ENCODE measurements at places on chromosomes 4 and X.

DNA sequence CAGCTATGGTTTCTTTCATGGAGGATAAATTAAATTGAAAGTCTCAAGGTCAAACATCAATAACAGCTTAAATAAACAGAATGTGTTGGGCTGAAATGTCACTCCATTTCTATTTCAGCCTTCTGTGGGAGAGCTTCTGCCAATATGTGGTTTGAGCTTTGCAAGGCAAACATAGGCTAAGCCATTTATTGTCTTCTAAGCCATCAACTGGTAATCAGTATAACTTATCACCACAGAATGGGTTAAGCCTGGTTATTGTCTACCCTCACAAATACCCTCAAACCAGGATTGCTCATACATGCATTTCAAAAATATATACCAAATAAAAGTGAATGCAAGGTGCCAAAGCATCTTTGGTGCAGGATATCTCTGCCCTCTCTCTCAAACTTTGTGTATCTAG, 52.7 kb downstream of the GABRB1 start:
- no peak for DNase-seq

DNA sequence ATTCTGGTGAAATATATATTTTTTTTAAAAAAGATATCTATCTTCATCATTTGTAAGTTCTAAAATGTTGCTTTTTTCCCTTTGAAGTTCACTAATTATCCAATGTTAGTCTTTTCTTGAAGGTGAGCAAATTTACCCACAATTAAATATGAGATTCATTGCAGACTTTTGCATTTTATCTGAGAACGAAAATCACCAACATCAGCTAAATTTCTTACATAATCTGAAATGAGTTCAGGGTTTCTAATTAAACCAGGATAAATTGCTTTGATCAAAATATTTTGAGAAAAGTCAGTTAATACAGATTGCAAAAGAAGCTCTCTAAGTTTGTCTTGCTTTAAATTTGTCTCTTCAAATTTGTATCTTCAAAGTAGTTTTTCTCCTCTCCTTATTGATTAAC, 486.4 kb upstream of the FSTL5 start:
- DNase-seq, result no peak

- DNase-seq, result no peak
These were observed 167.2 kb downstream of the CEP135 start for GRCh38 chr4:56115898-56116297.

DNA sequence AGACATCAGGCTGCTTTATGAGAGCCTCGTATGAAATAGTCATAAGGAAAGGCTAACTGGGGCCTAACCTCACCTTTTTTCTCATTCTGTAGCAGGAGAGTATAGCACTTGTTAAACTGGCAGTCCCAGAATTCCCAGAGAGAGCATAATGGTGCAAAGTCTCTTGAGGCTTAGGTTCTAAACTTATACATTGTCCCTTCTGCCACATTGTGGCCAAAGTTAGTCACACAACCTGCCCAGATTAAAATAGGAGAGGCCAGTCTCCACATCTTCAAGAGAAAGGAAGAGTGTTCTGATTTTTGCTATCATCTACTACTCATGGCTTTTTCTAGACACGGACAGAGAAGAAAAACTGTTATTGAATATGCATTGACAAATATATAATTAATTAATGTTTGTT, 1588.9 kb upstream of the PCDH7 start:
- DNase-seq, result no peak

GRCh38 chr4:121139533-121140222, 24.4 kb downstream of the TNIP3 start:
- DNase-seq, result peak; percentile 87

DNA sequence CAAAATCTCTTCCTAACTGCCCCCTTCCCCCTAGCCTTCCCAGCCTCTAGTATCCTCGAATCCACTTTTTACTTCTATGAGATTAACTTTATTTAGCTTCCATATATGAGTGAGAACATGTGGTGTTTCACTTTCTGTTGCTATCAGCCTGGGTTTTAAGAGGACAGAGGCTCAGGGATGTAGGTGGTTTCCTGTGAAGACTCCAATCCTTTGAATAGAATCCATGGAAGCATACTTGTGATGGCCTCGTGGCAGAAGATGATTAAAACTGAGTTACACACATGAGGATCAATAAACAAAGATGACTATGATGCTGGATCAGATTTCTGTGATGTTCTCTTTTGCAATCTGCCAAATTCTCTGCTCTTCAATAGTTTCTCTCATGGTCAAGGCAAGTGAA, 29.8 kb downstream of the CD99L2 start:
- DNase-seq, result no peak

- no peak for DNase-seq
These were observed 1.2 kb upstream of the FAM3A start for GRCh38 chrX:154517101-154517781.

DNA sequence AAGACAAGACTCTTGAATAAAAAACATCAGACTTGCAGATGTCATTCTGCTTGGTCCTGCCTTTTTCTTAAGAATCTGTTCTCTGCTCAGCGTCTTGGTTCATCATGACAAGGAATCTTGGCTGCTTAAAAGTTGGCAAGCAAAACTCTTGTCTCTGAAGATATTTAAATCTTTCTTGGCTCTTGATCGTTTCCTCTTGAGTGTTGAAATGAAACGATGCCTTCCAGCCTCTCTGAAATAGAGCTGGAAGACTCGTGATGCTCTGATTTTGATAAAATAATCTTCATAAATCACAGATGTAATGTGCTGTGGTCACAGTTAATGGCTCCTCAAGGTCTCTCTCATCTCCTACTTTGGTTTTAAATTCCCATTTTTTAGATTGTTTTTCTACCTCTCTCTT, 39.9 kb upstream of the TMEM192 start:
- peak; percentile 87 for DNase-seq

DNA sequence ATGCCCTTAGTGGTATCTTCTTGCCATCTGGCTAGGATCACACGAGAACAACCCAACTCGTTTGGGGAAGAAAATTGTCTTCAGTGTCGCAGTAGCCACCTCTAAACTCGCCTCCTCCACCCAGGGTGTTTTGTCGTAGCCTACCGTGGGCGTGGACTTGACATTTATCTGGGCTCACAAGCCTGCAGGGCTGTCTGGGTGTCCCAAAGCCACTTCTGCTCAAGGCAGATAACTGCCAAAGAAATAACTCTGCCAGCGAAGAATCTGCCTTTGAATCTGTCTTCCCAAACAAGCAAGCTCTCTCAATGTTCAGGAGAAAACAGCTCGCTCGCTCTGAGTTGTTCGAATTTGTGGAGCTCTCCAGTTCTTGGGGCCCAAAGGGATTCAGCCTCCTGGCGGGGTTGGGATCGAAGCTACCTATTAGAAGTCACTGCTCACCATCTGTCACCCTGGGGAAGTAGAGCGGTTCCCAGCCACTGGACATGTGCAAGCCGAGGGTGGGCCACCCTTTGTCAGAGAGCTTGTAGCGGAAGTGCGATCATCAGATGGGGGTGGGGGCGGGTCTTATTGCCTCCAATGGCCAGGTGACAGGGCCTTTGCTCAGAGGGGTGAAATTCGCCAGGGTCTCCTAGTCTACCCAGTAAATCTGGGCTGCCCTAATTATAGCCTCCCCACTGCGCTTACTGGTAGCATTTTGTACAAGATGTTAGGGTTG, 14.8 kb downstream of the BLOC1S4 start:
- no peak for DNase-seq

GRCh38 chr4:101730291-101731117, 60.0 kb upstream of the BANK1 start:
- DNase-seq, result peak; percentile 78

GRCh38 chr4:93031431-93032098, 727.8 kb downstream of the GRID2 start:
- DNase-seq, result peak; percentile 6

DNA sequence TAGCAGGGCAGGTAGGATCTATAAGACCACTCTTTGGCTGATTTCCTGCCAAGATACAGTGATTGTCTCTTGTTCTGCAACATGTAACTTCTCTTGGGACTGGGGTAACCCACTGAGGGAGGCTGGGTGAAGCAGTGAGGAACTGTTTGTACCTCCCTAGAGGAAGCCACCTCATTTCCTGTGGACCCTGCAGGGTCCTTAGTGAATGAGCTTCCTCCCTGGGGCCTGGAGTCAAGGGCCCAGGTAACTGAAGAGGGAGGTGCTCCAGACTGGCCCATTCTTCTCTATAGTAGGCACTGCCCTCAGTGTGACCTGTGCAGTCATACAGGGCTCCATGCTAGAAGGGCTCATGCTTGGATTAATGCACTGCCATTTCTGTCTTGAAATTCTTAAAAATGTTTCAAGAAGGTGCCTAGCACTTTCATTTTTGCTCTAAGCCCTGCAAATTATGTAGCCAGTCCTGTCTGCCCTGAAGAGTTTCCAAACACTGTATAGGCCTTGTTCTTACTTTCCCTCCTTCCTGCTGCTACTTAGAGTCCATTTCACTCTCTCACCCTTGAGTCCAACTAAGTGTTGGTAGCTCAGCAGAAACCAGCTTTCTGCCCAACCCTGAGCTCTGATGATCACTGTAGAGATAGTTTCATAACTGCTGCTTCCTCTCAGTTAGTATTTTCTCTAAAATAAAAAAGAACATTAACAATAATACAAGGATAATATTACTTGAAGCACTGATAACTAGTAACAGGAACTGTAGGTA, 8.5 kb upstream of the GRIA3 start:
- DNase-seq, result no peak

DNA sequence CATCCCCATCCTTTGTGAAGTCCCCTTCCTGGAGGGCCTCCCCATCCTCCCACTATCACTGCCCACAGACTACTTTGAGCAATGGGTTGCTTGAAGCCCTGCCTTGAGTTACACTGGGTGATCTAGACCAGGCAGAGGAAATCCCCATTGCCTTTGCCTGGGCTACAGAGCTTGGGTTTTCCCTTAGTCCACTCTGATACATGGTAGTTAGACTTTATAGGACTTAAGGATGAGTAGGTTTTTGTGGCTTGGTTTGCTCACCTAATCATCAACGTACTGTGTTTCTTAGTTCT, 56.6 kb downstream of the TMEM131L start:
- no peak for DNase-seq

- no peak for DNase-seq
These were observed 26.4 kb downstream of the NKX1-1 start for GRCh38 chr4:1379801-1380331.

- no peak for DNase-seq
These were observed 75.2 kb downstream of the FAM53A start for GRCh38 chr4:1608821-1609500.

DNA sequence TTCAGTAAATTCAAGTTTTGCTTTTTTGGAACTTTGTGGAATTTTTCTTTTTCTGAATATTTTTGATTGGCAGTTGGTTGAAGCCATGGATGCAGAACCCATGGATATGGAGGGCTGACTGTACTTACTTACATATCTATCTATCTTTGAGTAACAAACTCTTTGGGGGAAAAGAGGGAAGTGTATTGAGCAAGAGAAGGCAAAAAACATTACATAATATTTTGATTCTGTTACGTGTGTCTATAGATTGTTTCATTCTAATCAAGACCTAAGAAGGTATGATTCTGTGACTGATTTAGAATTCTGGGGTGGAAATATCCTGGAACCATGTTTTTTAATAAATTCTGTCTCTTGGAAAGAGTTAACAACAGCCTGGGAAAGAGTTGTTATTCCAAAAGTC, 31.5 kb downstream of the GRSF1 start:
- DNase-seq, result no peak

DNA sequence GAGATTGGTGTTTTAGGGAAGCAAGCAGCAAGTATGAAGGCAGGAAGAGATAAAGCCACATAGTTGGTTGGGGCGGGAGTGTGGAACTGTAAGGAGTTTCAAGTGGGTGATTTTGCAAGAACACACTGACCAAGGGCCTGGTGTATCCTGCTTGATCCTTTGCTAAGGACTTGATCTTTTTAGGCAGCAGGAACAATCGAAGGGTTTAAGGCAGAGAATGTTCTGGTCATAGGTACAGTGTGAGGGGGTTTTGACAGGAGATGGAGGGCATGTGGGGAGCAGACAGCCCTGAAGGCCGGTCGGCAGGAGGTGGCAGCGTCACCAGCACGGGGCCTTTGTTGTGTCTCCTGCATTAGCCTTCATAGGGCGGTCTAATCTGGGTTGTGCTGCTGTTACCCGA, 54.7 kb downstream of the FAM193A start:
- no peak for DNase-seq

- DNase-seq, result no peak
These were observed 230.3 kb downstream of the APBB2 start for GRCh38 chr4:40984051-40984450.

GRCh38 chr4:72366601-72367000, 202.4 kb downstream of the ADAMTS3 start:
- peak; percentile 14 for DNase-seq

DNA sequence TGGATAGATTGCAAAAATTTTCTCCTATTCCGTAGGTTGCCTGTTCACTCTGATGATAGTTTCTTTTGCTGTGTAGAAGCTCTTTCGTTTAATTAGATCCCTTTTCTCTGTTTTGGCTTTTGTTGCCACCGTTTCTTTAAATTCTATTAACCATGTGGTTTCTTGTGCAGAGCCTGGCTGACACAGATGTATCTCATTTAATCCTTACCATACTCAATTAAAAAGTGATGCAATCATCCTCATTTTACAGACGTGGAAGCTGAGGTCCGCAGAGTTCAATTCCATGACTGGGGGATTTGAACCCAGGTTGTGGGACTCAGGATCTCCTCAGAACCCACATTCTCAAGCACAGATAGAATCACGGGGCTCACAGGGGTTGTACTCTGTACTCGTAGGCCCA, 66.7 kb downstream of the SORCS2 start:
- DNase-seq, result no peak

GRCh38 chr4:124092541-124092984, 620.0 kb downstream of the ANKRD50 start:
- peak; percentile 31 for DNase-seq

- peak; percentile 35 for DNase-seq
These were observed 394.7 kb downstream of the PDGFC start for GRCh38 chr4:156576946-156577345.

DNA sequence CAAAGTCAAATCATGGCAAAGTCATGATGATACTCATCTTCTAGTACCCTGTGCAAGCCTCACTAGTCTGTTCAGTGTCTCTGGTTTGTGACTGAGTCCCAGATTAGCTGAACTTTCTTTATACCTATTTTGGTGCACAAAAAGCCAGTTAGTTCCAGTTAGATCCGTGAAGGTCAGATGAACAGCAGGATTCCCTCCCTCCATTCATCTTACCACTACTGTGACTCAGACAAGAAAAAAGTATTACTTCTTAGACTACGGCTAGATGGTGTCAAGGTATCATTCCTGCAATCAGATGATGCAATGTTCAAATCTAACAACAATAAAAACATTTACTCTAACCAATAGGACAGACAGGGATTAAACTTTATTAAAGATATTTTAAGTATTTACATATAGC, 30.4 kb downstream of the ARHGEF6 start:
- DNase-seq, result no peak

DNA sequence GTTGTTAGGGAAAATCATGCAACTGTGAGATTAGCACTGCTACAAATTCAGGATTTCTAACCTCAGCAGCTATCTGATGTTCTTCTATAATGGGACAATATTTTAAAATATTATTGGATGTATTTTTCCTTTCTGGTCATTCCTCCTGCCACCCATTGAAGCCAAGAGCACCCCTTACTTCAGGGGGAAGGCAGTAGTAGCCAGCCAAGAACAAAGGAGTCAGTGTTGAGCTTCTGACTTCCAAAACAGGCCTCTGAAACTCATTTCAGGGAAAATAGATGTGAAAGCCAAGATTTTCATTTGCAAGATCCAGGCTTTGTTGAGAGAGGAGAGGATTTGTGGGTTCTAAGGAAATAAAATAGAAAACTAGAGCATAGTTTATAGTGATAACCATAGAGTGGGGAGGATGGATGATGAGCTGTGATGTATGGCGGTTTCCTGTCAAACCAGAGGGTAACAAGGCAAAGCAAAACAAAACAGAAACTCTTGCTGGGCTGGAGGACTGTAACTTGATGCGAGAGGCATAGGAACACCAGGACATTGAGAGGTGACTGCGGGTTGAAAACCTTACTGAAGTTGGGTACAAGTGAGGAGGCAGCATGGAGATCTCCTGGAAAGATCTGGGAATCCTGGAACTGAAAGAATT, 173.7 kb upstream of the LEF1 start:
- DNase-seq, result no peak
